ENCODE measurements at places on chromosomes 2 and 18.

- no peak for DNase-seq
Observed at GRCh38 chr18:78086931-78087330, 837.3 kb downstream of the GALR1 start.

DNA sequence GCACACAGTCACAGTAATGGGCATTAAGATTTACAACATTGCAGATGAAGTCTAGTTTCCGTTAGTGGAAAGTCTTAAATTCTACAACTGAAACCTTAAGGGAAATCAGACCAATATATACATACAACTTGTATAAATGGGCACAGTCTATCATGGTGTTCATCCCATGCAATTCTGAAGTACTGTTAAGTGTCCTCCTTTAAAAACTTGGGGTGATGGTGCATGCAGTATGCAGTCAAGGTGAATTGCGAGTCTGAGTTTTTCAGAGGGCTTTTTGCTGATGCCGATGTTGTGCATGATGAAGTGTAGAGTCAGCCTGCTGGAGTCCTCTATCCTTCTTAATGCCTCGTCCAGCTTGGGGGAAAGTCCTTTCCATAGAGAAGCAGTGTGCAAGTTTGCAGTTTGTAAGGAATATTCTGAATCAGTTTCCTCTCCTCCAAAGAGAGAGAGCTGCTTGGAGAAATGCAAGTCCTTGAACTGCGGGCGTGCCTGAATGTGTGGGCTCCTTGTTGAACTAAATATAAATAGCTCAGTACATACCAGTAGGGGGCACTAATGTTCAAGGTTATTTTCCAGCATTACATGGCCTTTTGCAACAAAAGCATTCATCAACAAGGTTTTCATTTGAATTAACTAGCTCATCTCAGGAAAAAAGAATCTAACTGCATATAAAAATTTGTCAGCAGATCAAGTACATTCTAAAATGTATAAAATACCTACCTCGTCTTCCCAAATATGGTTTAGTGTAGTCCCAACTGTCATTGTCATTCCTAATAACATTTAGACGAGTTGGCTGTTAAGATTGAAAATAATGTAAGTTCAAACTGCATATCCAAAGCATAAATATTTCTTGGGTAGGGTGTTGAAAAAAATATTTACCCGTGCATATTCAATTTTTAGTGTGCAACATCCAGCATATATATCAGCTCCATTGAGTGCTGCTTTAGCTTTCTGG is 21.3 kb downstream of the HNRNPLL start:
- DNase-seq = peak; percentile 34

DNA sequence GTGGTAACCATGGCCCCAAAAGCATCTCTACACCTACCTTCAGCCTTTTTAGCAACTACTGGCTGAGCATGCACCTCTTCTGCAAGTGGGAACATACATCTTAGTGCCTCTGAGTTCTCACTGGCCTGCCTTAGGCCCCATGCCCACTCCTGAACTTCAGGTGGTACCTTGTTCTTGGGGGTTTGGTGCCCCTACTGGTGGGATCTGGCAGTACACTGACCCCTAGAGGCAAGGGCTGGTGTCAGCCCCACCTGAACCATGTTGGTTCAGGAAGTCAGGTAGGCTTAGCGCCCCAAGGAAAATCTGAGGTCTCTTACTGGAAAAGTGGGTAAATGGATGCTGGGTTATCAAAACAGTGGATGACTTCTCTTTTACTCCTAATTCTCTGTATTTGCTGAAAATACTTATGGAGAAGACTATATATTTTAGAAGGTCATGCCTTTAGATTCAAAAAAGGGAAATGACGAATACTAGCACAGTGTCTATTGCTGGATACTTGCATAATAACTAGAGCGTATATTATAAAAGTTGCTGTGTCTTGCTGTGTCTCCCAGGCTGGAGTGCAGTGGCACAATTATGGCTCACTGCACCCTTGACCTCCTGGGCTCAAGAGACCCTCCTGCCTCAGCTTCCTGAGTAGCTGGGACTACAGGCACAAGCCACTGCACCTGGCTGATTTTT is 84.6 kb downstream of the RAB31 start:
- no peak for DNase-seq

- no peak for DNase-seq
Observed at GRCh38 chr18:6495536-6495935, 80.8 kb upstream of the L3MBTL4 start.

GRCh38 chr2:217790681-217791392 is 212.0 kb downstream of the TNS1 start:
- peak; percentile 28 for DNase-seq

DNA sequence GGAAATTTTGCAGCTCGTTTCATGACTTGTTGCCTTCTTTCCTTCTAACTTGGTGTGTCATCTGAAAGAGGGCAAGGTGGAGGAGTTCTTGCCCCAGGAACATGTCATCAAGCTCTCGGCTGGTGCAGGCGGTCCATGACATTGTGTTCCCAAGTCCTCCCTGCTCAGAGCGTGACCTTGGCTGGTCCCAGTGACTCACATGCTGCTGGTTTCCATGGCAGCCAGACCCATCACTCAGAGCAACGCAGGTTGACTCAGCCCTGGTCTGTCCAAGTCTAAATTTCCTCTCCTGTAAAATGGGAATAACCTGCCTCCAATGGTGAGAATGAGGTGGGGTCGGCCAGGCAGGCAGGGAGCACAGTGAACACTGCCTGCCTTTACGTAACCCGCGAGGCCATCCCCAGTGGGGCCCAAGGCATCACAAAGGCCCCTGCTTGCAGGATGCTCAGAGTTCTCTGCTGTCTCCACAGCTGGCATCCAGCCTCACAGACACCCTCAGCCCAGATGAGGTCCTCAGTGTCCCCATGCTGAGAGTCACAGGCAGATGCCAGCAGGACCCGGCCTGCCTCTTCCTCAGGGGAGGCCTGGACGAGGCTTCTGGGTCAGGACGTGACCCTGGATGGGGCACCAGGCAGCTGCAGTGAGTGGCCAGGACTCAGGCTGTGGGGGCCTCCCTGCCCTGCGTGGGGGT is 143.7 kb downstream of the TPO start:
- no peak for DNase-seq

DNA sequence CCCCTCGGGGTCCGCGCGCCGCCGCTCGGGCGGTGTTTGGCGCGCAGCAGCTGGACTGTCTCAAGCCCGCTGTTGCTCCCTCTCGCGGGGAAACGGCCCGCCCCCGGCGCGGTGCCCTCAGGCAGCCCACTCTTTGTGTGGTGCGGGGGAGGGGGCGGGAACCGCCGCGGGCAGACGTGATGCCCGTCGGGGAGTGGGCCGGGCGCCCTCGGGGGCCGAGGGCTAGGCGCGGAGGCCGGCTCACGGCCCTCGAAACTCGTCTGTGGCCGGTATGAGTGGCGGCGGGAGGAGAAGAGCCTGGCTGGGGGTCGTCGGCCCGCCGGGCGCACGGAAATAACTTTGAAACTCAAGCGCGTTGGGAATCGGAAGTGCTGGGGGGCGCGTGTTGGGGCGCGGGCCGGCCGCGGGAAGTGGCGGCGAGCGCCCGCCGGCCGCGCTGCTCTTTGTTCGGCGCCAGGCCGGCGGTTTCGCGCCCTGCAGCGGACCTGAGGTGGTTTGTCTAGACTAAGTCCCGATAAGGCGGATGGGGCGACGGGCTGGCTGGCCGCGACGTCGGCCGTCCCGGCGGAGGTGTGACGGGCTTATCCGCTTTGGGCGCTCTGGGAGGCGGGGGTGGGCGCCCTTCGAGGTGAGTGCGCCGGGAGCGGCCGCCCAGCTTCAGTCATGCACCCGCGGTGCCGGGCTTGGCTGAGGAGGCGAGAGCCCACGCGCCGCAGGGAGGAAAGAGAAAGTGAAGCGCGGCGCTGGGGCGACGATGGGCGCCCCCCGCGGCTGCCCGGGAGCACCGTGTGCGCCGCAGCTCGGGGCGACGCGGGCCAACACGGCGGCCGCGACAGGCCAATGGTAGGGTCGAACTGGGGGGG is 679 bp downstream of the PTMA start:
- peak; percentile 67 for DNase-seq

- DNase-seq = peak; percentile 82
Observed at GRCh38 chr2:128306081-128306930, 12.4 kb downstream of the HS6ST1 start.

- DNase-seq = no peak
Observed at GRCh38 chr2:104880076-104880475, 26.2 kb downstream of the POU3F3 start.

DNA sequence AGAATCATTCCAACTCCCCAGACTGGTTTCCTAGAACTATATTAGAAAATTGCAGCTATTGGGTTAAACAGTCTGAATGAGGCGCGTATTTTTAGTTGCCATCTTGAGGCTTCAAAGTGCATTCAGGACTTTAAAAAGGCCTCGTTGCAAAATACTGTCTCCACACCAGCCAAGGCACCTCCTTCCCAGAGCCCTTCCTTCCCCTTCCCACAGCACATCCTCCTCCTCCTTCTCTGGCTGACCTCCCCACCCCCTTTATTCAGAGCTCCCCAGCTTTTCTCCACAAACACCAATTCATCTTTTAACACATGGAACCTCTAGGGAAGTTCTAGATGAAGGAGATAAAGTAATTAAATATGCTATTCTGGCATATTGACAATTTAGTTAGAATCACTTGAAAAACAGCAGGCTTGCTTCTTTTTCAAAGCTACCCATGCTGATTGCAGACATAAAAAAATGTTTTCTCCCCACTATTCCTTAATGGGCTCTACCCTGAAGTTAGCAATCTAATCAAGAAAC is 90.3 kb downstream of the RTP5 start:
- no peak for DNase-seq

GRCh38 chr2:126444512-126444911 is 211.4 kb upstream of the GYPC start:
- no peak for DNase-seq

DNA sequence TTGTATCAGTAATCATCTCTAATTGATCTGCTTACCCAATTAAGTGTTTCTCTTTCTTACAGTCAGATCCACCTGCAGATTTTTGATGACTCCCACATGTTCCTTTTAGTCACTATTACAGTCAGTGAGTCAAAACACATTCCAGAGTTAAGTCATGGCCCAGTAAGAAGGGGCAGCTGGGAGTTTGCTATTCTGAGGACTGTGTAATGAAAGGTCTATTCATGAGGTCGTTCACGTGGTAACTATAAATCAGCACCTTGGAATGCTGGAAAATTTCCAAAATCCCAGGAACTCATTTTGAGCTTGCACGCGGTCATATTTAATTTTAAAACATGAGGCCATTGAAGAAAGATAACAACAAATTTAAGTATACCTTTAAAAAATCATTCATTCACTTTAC is 252.5 kb downstream of the XIRP2 start:
- no peak for DNase-seq

GRCh38 chr18:33231474-33232317 is 208.8 kb downstream of the CCDC178 start:
- DNase-seq = peak; percentile 25

GRCh38 chr2:104599787-104600510 is 254.0 kb upstream of the POU3F3 start:
- no peak for DNase-seq

- DNase-seq = no peak
Observed at GRCh38 chr18:26312199-26312598, 86.0 kb downstream of the TAF4B start.

GRCh38 chr2:39550701-39551285 is 113.7 kb upstream of the MAP4K3 start:
- no peak for DNase-seq

DNA sequence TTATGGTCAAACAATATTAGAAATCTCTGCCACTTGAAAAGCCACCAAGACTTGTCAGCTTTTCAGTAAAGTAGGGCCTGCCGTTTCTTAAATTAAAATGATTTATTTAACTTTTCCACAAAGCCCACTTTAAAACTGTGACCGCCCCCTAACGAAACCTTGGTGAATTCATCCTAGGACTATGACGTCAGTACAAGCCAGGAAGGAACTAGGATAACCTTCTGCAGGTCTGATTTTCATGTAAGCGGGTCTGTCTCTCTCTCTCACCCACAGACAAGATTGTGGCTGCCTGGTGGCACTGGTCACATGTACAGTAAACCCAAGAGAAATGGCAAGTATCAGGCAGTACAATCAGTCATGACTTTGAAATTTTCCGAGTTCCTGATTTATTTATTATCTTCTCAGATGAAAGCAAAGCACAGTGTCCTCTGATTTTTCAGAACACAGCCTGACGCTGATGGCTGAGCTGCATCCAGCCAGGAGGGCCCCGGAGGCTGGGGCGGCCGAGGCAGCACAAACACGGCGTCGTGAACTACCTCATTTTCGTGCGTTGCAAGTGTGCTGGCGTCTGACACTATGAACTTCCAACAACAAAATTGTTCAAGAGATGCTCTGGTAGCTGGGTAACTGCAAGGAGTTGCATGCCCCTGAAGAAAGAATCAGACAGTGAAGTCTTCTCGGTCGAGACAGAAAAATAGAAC is 18.9 kb downstream of the SALL3 start:
- DNase-seq = no peak

DNA sequence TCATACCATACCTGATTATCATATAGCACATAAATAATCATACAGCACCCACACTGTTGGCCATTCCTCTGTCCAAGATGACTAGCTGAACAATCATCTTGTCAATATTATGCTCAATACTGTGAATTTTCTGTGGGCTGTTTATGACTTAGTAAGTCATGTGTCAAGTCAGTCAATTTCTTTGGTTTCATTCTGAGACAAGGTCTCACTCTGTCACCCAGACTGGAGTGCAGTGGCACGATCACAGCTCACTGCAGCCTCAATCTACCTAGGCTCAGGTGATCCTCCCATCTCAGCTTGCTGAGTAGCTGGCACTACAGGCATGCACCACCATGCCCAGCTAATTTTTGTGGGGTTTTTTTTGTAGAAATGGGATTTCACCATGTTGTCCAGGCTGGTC is 5.7 kb downstream of the MCM6 start:
- DNase-seq = no peak

- no peak for DNase-seq
Observed at GRCh38 chr18:58187674-58188073, 143.6 kb downstream of the NEDD4L start.

GRCh38 chr18:58345875-58346274 is 283.0 kb downstream of the ALPK2 start:
- DNase-seq = no peak

- DNase-seq = no peak
Observed at GRCh38 chr2:149456285-149456684, 125.9 kb downstream of the LYPD6 start.

DNA sequence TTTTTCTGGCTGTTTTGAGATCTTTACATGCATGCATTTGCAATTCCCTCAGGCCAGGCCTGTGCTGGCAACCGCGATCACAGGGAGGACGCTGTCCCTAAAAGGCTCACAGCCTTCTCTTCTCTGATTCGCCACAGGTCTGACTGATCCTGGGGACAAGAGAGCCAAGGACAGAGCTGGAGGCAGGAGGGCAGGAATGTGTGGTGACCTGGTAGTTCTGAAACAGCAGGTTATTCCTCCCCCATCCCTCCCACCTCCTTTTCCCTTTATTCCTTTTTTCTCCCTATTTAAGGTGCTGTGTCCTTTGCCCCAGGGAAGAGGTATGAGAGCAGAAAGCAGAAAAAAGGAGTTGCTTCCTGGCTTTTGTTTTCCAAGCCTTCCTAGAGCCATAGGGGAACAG is 21.9 kb downstream of the TMEM177 start:
- no peak for DNase-seq

- DNase-seq = no peak
Observed at GRCh38 chr18:61992285-61992684, 99.5 kb upstream of the RNF152 start.
